ENCODE measurements at places on chromosomes 1 and 21.

DNA sequence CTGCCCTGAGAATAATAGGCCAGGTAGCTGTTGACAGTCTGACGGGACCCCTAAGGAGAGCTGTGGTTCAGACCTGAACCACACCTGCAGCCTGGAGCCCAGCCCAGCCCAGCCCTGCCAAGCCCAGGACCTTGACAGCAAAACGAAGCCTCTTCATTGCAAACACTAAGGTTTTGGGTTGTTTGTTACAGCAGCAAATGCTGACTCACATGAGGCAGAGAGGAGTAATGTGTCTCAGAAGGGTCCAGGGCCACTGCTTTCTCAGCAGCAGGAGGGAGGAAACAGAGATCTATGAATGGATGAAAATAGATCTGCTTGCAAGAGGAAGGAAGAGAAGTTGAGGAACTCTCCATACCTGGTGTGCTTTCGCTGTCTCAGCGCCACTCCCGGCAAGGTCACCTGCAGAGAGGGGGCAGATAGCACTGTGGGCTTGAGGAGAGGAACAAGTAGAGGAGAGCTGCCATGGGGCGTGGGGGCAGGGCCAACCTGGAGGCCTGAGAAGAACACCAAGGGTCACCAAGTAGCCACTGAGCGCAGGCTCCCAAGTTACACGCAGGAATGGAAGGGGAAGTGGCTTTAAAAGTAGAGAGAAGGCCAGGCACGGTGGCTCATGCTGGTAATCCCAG, 127.2 kb downstream of the ZNF281 start:
- DNase-seq = no peak

DNA sequence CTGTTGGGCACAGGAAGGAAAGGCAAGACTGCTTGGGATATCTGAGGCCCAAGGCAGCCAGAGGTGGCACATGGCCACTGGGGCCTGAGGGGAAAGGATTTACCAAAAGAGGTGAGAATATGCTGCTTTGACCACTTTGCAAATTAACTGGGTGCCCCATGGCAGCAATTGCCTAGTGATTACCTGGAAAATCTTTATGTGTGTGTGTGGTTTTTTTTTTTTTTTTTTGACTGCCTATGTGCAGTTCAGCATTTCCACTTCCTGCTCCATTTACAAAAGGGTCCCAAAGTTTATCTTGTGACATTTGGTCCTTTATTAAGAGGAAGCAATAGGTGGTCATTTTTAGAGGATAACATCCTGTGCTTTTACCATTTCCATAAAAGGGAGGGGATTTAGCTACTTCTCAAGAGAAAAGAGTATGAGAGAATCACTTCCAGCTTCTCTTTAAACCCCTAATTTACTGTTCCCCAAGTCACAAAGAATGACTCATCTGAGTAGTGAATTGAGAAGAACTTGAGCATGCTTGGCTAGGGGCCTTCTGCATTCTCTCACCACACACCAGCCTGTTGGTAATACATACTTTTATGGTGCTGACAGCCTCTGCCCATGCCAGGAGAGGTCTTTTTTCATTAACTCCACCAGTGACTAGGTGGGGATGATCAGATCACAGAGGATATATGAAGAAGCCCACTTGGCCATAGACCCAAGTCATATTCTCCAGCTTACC, 52.1 kb downstream of the SYDE2 start:
- no peak for DNase-seq

DNA sequence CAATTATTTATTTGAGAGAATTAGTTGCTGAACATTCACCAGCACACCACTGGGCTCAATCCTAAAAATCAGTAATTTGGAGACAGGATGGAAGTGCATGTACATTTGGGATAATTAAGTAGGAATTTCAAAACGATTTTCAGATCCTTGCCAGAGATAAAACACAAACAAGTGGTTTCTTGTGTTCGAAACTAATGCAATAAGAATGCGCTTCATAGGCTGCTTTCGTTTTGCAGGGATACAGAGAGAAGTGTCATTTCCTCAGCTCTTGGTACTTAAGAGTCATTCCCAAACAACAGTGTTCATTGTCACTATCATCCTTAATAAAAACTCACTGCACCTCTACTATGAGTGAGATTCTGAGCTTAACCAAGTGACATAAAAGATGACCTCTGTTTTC, 20.6 kb upstream of the USP24 start:
- DNase-seq = no peak

DNA sequence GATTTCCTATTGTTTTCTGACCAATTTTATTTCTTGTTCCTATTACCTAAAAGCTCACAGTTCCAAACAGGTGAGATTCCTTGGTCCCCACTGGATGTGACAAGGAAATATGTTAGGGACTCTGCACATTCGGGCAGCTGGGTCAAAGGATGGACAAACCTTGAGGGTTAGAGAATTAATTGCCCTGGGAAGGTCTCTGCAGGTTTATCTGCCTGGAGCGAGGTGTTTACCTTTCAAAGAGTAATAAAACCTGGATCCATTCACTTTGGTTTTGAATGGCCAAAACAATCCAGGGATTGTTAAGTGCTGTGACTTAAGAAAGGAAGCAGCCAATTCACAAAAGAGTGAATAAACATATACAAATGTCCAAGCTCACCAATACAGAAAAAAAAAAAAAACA, 33.6 kb upstream of the RAB4A start:
- no peak for DNase-seq

- DNase-seq = no peak
Observed at GRCh38 chr1:168110896-168111545, 25.7 kb downstream of the GPR161 start.

- DNase-seq = no peak
Observed at GRCh38 chr1:183203094-183203493, 17.0 kb downstream of the LAMC2 start.

Measured in iPS DF 6.9 (cell line).